GDM1 (cell line): ENCODE measurements at places on chromosomes 7 and 10.

- no peak for DNase-seq
Measured at GRCh38 chr10:8731121-8732095, 676.9 kb downstream of the GATA3 start.

GRCh38 chr7:82441669-82442478 lies 1.7 kb downstream of the CACNA2D1 start:
- no peak for DNase-seq

GRCh38 chr7:151060416-151061212 lies 1.2 kb downstream of the SLC4A2 start:
- no peak for DNase-seq

DNA sequence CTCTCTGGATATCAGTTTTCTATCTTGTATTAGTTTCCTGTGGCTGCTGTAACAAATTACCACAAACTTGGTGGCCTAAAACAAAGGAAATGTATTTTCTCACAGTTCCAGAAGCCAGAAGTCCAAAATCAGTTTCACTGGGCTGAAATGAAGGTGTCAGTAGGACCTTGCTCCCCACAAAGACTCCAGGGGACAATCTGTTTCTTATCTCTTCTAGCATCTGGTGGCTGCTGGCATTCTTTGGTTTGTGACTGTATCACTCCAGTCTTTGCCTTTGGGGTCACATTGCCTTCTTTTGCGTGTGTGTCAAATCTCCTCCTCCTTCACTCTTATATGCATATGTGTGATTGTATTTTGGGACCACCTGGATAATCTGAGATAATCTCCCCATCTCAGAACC lies 153.0 kb upstream of the PRPS1L1 start:
- no peak for DNase-seq

DNA sequence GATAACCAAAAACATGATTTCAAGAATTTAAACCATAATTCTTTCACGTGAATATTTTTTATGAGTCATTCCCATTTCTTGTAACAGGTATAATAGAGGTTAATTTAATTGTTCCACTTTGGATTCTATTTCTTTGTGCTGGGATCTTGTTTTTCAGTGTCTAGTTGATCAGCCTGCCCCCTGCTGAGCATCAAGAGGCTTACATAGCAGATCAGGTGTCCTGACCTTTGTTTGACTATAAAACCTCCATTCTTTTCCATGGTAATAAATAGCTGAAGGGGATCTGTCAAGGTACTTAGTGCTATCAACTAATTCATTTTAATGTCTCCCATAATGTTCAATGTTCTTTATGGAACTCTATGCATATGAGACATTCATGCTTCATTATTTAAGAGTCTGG lies 4.9 kb downstream of the COL17A1 start:
- DNase-seq: no peak

DNA sequence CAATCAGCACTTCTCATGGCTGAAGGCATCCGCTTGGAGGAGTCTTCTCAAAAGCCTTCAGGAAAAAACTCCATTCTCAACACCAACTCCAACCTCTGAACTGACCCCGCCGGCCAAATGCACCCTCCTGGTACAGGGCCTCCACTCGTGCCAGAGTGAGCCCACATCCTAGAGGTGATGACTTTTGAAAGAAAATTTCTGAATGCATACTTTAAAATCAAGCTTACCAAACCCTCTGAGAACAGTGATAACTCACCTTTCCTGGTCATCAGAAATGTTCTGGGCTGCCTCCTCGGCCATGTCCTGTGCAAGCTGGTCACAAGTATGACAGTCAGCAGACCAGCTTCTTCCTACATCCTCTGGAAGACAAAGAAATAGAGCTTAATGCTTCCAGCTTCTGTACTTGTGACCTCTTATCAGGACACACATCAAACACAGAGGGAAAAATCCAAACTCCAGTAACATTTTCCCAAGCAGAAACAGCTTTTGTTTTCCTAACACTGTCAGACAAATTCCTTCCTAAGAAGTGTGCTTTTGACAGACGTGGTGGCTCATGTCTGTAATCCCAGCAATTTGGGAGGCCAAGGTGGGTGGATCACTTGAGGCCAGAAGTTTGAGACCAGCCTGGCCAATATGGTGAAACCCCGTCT lies at the start of gene PKD1L1:
Gene PKD1L1 (minus strand): TSS at position 326 of the 650 bp plus-strand sequence. CDS start 26 bp downstream, at position 300.
- no peak for DNase-seq

GRCh38 chr10:16545116-16545736 lies 23.5 kb upstream of the C1QL3 start:
- peak; percentile 32 for DNase-seq

DNA sequence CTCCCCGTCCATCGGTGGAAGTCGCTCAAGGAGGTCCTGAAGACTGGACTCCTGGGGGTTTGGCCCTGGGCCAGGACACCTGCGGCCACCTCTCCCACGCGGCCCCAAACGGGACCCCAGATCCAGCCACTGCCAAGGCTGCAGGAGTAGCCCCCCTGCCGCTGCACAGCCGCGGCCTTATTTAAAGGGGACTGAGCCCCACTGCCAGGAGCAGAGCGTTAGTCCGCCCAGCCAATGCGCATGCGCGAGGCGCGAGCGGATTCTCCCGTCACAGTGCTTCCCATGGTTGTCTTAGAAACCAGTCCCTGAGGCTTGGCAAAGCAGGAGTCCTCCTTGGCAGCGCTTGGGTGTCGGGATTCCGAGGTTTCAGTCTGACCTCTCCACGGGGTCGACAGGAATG lies 320.0 kb downstream of the ZNF716 start:
- DNase-seq: no peak

GRCh38 chr10:107614939-107615685 lies 450.6 kb upstream of the SORCS1 start:
- no peak for DNase-seq

DNA sequence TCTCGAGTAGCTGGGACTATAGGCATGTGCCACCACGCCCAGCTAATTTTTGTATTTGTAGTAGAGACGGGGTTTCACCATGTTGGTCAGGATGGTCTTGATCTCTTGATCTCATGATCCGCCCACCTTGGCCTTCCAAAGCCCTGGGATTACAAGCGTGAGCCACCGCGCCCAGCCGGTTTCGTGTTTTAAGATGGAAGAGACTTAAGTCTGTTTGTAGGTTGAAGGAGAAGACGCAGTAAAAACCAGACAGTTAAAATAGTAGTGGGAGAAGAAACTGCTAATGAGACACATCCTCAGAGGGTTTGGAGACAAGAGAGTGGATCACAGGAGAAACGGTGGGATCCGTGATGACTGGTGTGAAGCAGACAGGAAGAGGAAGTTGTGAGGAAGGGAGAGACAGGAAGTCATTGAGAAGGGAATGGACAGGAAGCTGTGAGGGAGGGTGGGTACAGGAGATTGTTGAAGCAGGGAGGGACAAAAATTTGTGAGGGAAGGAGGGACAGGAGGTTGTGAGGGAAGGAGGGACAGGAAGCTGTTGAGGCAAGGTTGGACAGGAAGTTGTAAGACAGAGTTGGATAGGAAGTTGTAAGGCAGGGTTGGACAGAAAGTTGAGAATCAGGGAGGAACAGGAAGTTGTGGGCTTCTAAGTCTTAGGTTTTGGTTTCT lies 115.5 kb downstream of the WDFY4 start:
- peak; percentile 28 for DNase-seq

DNA sequence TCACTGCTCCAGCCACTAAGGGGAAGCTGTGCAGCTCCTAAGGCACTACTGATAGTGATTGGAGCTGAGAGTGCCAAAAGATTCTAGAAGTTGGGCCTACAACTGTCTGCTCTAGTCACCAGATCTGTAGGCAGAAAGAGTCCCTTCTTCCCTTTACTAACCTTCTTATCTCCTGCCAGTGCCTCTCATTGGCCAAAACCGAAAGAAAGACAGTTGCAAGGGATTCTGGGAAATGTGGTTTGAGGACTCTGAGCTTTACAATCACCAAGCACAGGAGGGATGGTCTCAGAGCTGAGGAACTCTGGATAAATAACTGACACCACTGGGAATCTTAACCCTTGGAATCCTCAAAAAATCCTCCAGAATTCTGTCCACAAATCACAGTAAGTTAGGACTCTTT lies 615.8 kb downstream of the CCSER2 start:
- no peak for DNase-seq

DNA sequence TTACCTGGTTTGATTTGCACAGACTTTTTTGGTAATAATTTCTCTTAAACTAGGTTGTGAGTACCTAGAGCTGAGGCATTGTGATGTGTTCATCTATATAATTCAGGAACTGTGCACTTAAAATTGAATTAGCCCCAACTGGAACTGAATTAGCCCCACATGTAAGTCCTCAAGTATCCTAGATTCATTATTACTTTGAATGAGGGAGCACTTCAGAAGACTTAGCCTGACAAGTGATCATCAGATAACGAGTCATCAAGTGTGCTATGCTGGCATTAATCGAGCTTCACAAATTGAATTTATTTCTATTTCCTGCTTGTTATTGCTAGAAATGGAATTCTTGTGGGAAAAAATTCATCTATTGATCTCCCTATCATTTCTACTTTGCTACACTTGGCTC lies 323.4 kb upstream of the SEMA3D start:
- DNase-seq: no peak

DNA sequence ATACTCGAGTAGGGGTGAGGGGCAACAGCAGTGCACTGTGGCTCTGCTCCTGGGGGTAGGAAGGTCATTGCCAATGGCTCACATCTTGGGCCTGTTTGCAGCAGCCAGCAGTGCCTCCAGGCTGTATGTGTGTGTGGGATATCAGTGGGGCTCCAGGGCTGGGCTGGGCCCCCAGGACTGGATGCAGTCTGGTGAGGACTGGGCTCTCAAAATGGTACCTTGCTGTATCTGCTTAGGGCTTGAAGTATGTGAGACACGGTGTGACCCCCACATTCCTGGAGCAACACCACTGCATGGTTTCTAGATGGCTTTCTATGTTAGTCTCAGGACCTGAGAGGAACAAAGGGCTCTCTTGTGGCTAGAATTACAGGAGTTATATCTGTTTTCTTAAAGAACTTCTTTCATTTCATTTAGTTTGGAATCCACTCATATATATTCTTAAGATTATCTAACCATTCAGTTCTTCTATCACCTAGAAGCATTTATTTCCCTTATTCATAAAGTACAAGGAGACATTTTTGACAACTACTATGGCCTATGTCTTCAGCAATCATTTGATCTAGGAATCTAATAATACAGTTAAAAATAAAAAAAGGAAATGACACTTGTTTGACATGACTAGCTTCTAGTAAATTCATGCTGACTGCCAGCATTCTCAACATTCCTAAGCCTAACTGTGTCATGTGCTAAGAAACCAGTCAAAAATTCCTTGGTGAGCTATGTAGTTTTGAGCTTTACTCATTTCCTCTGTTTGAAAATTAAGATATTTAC lies 443.2 kb upstream of the SEMA3A start:
- no peak for DNase-seq

GRCh38 chr7:151794508-151795167 lies 82.3 kb downstream of the PRKAG2 start:
- DNase-seq: no peak

- DNase-seq: no peak
Measured at GRCh38 chr7:7706101-7706511, 12.3 kb downstream of the RPA3 start.

DNA sequence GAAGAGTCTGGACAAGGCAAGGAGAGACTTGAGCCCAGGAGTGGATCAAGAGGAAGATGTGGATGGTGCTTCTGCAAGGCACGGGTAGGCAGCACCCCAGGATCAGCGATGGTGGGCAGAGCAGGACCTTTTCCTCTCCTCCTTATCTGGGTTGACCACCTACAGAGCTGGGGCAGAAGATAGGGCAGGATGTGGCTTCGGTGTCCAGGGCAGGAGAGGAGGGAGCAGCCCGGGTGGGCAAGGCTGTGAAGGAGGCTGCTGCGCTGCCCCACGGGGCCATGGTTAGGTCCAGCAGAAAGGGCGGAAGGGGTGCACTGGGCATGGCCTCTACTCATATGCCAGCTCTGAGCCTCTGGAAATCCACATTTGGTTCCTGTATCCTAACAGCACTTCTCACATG lies 20.0 kb upstream of the PARP12 start:
- no peak for DNase-seq
